ENCODE measurements at places on chromosomes 2 and 18. TPM values are rescaled to one million over a fixed set of nuclear protein-coding genes. Genes with fewer than 3 reads are reported as not detected.

DNA sequence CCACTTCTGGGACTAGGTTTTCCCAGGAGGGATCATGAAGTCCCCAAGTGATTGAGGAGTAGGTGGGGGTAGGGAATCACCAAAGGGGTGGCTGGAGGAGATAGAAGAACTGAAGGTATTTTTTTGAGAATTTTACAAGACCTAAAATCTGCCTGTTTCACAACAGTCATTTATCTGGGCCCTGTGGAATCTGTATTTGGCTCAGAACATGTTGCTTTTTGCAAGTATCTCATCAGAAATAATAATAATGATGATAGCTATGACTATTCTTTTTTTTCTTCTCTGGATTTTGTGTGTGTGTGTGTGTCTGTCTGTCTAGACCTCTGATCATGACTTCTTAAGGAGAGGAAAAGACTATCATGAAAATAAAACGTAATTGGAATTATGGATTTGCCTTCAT lies 13.9 kb downstream of the STON1 start:
- H3K27ac ChIP-seq = no peak overlapping the region
- H3K36me3 ChIP-seq = no peaks in the 10 kb centered on the region
- no peak for DNase-seq
- H3K27me3 ChIP-seq = no peaks in the 10 kb centered on the region

Gene PLCD4
- total RNA-seq = not detected

- peaks cover 11% of the 10 kb centered on the region for H3K27me3 ChIP-seq
- DNase-seq = no peak
- H3K36me3 ChIP-seq = no peaks in the 10 kb centered on the region
- H3K4me3 ChIP-seq = peak overlapping the region; percentile 52
- H3K4me1 ChIP-seq = peaks cover 56% of the 10 kb centered on the region
Measured at GRCh38 chr2:74503506-74504475, 3.7 kb downstream of the PCGF1 start.

Gene TTC39C
- 44.3 TPM for total RNA-seq

DNA sequence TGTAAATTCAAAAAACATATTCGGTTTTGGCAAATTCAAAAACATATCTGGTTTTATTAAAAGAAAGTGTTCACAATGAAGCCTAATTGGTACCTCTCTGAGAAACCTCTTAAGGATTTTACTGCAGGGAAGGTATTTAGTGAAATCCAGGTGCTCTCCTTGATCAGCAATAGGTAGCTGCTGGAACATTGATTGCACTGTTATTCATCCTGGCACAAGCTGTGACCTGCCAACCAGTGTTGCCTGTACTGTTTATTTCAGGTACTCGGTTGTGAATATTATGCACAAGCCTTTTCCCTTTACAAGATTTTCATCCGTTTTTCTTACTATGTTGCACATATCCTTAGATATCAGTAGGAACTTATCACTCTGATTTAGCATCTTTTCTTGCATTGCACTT lies 155.8 kb upstream of the ZEB2 start:
- H3K4me3 ChIP-seq = no peak overlapping the region
- H3K27ac ChIP-seq = no peak overlapping the region
- peaks cover 29% of the 10 kb centered on the region for H3K4me1 ChIP-seq

Gene ZNF385B
- not detected for total RNA-seq

Gene PFN4
- total RNA-seq = 0.66 TPM

Gene ALPP
- not detected for total RNA-seq

Gene CRYBA2
- total RNA-seq = not detected

Gene IL1R1
- total RNA-seq = not detected

GRCh38 chr2:7660816-7661215 lies 743.6 kb downstream of the RNF144A start:
- H3K4me3 ChIP-seq = no peak overlapping the region
- DNase-seq = no peak
- H3K36me3 ChIP-seq = no peaks in the 10 kb centered on the region
- no peaks in the 10 kb centered on the region for H3K4me1 ChIP-seq

DNA sequence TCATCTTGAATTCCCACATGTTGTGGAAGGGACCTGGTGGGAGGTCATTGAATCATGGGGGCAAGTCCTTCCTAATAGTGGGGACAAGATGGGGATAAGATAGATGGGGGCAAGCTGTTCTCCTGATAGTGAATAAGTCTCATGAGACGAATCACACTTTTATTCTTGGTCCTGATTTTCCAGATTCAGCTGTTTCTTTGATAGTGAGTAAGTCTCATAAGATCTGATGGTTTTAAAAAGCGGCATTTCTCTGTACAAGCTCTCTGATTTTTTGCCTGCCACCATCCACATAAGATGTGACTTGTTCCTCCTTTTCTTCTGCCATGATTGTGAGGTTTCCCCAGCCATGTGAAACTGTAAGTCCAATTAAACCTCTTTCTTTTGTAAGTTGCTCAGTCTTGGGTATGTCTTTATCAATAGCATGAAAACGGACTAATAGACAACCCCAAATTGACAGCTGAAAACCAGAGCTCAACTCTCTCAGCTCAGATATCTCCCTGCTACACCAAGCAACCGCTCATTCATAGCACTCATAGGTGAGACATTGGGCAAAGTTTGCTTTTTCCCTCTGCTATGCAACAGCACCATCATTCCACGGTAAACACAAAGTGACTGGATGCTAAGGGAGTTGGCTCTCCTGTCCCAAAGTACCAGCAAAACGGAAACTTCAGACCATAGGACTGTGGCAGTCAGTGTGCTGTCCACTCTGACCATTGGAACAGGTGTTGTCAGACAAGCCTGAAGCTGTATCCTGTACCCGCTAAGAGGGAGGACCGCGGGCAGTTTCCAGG lies 44.9 kb upstream of the TBC1D8 start:
- H3K4me3 ChIP-seq = no peak overlapping the region
- no peaks in the 10 kb centered on the region for H3K27me3 ChIP-seq
- no peak overlapping the region for H3K27ac ChIP-seq
- no peaks in the 10 kb centered on the region for H3K36me3 ChIP-seq

GRCh38 chr2:171513719-171514160 lies 8.5 kb upstream of the CYBRD1 start:
- no peaks in the 10 kb centered on the region for H3K36me3 ChIP-seq
- no peak for DNase-seq
- no peak overlapping the region for H3K4me3 ChIP-seq
- H3K27ac ChIP-seq = no peak overlapping the region
- H3K27me3 ChIP-seq = no peaks in the 10 kb centered on the region
- H3K4me1 ChIP-seq = peaks cover 5% of the 10 kb centered on the region

- H3K27ac ChIP-seq = no peak overlapping the region
- H3K36me3 ChIP-seq = no peaks in the 10 kb centered on the region
- no peaks in the 10 kb centered on the region for H3K27me3 ChIP-seq
- DNase-seq = no peak
- no peak overlapping the region for H3K4me3 ChIP-seq
Measured at GRCh38 chr2:155944218-155944617, 388.3 kb downstream of the NR4A2 start.

DNA sequence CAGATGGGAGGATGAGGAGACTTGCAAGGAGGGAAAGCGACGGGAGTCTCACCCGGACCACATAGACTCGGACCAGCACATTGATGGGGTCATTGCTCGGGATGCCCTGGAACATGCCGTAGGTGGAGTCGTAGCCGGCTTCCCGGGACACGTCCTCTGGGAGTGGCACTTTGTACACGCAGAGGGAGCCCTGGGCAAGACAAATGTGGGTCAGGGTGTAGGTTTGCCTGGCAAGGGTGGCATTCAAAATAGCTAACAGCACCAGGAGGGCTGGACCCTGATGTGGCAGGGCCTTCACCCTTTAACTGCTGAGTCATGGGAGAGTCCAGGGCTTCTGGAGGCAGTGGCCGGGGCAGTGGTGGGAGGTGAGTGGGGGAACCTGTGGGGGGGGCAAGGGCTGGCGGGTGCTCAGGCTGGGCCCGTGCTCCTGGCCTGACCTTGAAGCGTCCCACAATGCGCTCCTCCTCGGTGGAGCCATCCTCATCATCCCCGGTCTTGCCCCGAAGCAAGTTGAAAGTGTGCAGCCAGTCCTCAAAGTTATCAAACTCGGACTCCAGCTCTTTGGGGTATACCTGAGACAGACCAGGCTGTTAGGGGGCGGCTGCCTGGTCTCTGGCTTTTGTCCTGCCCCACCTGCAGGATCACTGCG lies 11.1 kb downstream of the OTOF start:
- no peak overlapping the region for H3K27ac ChIP-seq
- H3K36me3 ChIP-seq = no peaks in the 10 kb centered on the region
- no peak overlapping the region for H3K4me3 ChIP-seq
- no peak for DNase-seq
- H3K4me1 ChIP-seq = no peaks in the 10 kb centered on the region

DNA sequence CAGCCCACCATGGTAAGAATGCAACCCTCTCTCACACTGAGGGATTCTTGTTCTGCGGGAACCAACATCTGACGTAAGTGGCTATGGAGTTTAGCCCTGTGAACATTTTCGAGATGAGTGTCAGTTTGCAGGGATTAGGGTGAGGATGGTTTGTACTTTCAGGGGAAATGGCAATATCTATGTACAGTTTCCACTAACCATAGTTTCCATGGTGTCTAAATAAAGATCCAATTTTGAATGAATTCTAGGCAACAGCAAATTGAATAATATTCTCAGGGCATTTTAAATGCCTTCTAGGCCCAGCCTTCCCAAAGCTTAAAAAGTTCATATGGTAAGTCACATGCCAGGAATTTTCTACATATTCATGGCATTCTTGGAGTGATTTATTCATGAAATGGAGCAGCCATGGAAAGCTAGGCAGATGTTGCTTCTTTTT lies 105.4 kb upstream of the MMADHC start:
- H3K27me3 ChIP-seq = no peaks in the 10 kb centered on the region
- no peak for DNase-seq
- no peak overlapping the region for H3K27ac ChIP-seq
- no peak overlapping the region for H3K4me3 ChIP-seq
- no peaks in the 10 kb centered on the region for H3K36me3 ChIP-seq

GRCh38 chr2:218954541-218955300 lies 4.7 kb upstream of the CDK5R2 start:
- H3K36me3 ChIP-seq = no peaks in the 10 kb centered on the region
- no peak overlapping the region for H3K4me3 ChIP-seq
- no peak overlapping the region for H3K27ac ChIP-seq
- no peak for DNase-seq
- H3K27me3 ChIP-seq = peaks cover 3% of the 10 kb centered on the region

DNA sequence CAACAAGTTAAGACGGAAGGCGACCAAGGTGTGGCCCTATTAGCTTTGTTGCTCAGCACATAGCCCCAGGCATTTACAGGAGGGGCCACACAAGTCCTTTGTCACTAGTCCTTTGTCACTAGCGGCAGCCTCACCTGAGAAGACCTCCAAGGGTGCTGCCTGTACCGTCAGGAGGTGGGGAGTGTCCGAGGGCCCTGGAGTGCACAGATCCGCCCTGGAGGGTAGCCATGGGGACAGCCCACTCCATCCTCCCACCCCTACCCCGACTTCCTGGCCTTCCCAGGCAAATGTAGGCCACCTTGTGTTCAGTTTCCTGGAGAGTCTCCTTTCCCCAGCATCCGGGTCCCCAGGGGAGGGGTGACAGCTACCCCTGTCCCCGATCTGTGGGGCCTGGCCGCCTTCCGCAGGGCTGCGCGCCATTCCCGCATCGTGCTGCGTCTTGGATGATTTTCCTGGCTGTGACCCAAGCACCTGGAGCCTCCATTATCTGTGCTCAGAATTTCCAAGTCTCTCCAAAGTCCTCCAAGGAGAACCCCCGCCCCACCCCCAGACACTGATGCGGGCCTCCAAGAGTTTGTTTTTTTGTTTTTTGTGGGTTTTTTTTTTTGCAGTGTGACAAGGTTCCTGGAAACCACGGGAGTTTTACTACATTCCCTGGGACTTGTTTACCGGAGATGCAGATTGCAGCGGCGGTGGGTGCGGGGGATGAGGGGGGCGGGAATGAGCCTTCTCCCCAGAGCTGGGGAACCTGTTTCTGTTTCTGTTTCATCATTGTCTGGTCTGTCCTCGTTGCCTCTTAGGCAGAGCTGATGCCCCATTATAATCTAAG lies 28.6 kb downstream of the TEX44 start:
- no peak for DNase-seq
- no peak overlapping the region for H3K27ac ChIP-seq
- no peak overlapping the region for H3K4me3 ChIP-seq
- H3K27me3 ChIP-seq = peaks cover 2% of the 10 kb centered on the region
- no peaks in the 10 kb centered on the region for H3K4me1 ChIP-seq
- H3K36me3 ChIP-seq = no peaks in the 10 kb centered on the region

DNA sequence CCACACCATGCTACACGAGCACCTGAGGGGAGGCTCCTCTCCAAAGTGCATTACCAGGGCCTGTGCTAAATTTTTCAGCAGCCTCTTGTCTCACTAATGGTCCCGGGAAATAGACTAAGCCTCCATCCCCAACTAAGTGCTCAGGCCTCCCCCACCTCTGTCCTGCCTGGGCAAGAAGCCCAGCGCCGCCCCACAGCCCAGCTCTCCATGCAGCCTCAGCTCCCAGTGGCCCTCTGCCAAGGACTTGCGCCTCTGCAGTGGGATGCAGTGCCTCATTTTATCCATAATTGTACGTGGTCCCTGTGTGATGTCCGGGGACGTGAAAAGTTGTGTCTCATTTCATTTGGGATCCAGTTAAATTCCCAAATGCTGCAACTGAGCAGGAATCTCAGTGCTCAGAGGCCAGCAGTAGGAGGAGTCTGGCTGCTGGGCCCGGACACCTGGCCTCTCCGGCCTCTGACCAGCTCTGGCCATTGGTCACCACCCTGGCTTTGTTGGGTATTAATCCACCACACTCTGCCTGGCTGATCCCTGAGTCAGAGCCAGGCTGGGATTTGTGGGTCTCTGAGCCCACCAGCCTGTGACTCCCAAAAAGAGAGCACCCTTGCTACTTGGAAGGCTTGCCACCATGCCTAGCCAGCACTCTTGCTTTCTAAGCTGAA lies 11.4 kb upstream of the STEAP3 start:
- H3K27me3 ChIP-seq = no peaks in the 10 kb centered on the region
- H3K27ac ChIP-seq = no peak overlapping the region
- no peak overlapping the region for H3K4me3 ChIP-seq
- H3K36me3 ChIP-seq = no peaks in the 10 kb centered on the region

DNA sequence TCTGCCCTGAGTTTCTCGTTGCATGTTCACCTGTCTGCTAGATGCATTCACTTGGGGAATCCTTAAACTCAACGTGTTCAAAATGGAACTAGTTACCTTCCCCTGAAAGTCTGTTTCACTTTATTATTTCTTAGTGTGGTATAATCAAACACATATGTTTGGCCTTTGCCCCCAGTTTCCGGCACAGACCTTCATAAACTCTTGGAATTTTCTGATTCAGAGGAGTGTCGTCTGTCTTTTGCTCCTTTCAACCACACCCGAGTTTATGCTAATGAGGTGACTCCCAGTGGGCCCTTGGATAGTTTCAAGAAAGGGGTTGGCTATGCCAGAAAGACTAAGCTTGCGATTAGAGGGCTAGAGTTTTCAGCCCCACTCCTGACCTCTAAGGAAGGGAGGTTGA lies 198.9 kb downstream of the CDCA7 start:
- no peak overlapping the region for H3K27ac ChIP-seq
- no peak for DNase-seq
- H3K36me3 ChIP-seq = no peaks in the 10 kb centered on the region
- H3K4me1 ChIP-seq = no peaks in the 10 kb centered on the region
- H3K27me3 ChIP-seq = peaks cover 4% of the 10 kb centered on the region

Data from B cell (primary cell).